ENCODE measurements at places on chromosomes 11 and 22.

- no peak for DNase-seq
These were observed 28.9 kb downstream of the APOL1 start for GRCh38 chr22:36281781-36282327.

DNA sequence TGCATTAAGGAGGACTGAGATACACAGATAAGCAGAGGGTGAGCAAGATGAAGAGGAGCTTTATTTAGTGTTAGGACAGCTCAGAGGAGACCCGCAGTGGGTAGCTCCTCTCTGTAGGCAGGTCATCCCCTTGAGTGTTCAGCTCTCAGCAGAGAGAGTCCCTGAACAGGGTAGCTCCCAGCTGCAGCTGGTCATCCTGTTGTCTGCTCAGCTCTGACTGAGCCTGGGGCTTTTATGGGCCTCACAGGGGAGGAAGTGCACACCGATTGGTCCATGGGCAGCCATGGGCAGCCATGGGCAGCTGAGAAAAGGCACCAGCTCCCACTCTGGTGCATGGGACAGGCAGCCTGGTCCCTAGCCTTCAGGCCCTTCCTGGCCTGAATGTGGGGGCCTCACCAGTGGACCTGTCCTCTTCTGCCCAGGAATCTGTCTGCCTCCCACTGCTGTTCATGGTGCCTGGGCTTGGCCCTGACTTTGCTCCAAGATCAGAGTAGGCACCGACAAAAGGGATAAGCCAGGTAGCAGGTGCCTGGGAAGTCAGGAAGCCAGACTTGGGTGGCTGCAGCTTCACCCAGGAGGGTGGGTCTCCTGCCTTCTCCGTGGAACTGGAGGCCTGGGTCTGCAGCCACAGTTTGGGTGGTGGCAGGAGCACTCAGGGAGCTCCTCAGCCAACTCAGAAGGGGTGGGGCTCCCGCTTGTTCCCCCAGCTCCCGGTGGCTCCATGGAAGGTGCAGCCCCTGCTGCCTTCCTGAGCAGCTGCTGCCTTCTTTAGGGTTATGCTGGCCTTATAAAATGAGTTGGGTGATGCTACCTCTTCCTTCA, 54.7 kb downstream of the MYEOV start:
- DNase-seq = no peak

GRCh38 chr11:526192-526591, 9.2 kb downstream of the HRAS start:
- no peak for DNase-seq

DNA sequence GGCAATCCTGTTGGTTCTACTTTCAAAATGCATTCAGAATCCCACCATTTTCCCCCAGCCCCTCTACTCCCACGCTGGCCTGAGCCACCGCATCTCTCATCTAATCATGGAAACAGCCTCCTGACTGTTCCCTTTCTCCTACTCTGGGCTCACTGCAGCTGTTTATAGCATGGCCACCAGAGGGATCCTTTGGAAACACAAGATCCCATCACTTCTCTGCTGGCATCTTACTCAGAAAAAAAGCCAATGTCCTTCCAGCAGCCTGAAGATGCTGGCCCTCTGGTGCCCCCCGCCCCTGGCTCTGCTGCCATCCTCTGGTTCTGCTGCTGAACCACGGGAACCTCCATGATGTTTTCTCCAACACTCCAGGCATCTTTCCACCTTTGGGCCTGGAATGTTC, 11.1 kb downstream of the MS4A8 start:
- no peak for DNase-seq

DNA sequence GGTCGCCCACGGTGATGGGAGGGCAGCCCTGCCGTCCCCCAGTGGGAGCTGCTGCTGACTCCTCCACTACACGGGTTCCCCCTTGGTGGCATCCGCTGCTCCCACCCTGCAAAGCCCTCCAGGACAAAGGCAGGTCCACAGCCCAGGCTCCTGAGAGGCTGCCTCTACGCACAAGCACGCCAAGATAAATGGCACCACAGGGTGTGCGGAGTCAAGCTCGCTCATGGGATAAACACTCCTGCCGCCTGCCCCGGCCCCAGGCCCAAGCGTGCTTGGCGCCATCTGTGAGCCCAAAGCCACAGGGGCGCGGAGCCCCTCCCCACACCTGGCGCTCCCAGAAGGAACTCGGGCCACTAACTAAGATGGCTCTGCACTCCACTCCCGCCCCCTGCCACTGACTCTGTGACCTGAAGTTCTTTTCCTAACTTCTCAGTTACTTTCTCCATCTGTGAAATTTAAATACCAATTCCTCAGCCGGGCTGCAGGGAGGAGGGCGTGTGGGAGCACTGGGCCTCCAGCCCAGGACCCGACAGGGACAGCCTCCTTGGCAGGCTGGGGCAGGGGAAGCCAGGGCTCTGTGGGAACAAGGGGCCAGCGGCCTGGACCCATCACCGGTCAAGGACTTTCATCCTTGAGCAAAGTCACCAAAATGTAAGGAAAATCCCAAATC, 14.9 kb downstream of the EHD1 start:
- no peak for DNase-seq

DNA sequence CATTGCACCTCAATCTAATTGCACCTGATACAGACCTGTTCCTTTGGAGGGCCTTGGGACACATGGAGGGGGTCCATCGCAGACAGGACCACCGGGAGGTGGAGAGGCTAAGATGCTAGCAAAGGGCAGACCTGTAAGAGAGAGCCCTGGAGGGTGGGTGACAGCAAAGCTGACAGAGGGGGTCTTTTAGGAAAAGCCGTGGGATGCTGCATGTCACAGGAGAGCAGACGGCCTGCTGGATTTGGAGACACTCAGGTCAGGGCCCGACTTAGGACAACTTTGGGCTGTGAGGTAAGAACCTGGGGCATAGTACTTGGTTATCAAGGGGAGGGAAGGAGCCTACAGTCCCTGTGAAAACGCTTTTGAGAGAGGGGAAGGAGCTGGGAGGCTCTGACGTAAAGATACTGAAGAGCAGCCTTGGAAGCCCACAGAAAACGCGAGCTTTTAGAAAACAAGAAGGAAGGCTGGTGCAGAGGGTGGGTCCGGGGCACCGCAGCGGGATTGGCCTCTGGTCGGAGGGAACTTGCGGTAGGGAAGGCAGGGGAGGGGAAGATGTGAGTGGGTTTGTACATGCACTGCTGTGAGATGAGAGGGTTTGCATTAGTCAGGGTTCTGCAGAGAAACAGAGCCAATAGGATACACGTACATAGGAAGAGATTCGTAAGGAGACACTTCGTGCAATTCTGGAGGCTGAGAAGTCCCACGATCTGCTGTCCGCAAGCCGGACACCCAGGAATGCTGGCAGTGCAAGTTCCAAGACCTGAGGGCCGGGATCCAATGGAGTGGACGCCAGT, 868.5 kb downstream of the TBC1D22A start:
- no peak for DNase-seq

DNA sequence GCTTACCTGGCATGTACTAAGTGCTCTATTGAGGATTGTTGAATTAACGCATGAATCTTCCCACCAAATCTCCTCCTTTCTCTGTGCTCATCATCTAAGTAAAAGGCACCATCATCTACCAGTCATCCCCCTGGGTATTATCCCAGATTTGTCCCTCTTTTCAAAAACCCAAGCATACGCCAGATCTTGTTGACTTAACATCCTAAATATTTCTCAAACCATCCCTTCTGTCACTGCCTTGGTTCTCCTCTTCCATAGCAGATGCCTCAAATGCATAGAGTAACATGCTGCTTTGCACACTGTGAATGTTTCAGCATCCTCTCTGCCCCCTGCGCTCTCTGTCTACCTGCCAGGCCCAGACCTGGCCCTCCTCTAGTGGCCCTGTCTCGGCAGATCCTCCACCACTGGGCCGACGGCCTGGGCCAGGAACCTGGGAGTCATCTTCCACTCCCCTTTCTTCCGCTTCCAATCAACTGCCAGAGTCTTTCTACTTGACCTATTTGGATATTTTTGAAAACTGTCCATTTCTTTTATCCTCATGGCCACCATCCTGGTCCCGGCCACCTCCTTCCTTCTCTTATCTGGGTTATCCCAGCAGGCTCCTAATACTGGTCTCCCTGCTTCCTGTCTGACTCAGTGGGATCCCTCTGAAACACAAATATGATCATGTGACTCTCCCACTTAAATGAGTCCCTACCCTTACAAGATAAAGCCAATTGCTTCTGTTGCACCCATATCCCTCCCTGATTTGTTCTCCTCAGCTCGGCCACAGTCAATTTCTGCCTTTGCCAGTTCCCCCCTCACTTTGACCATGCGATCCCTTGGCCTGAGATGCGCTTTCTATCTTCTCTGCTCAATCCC, 3.4 kb upstream of the TAB1 start:
- DNase-seq = no peak

DNA sequence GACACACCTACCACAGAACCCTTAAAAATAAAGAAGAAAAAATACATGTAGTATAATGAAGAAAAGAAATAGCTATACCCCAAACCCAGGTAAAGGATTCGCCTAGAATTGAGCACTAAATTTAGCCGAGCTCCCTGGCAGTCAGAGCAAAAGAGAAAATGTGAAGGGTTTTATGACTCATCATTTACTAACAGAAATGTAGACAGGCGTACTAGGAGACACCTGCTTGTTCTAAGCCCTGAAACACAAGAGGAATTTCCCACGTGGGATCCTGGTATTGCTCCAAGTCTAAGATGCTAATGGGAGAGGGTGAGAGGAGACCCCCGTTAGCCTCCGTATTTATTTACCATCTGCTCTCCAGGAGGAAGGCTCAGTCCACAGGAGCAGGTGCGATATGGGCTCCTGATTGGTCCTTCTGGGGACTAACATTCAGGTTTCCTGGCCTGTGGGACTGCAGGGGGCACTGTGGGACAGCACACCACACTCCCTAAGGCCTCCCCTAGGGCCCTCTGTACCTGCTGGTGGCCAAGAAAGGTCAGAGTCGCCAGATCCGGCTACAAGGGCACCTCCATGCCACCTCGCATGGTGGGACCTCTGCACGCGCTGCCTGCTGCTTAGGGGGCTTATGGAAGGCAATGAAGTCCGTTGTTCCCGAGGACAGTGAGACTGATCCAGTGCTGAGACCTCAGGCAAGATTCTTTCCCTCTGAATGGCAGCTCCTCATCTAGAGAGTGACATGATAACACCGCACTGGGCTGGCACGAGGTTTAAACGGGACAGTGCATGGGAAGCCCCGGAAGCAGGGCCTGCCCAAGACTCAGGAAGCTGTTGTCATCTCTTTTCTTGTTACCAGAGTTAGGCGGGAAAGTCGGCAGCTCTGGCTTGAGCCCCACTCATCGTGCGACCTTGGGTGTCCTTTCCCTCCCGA, 25.8 kb downstream of the KCNC1 start:
- DNase-seq = no peak

DNA sequence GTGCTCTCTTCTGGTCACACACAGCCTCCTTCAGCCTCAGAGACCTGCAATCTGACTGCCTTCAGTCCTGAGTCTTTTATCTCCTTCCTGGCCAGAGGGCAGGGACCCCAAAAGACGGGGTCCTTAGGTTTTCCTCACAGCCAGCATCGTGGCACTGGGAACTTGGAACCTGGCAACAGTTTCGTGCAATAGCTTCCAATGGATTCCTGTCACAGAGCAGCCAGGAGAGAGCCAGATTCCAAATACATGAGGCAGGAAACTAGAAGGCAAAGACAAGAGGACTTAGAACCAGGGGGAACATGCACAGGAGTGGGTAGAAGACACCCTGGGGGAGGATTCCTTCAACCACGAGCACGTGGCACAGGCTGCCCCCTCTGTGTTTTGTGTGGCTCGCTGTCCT, 48.6 kb downstream of the C11orf91 start:
- DNase-seq = no peak

- no peak for DNase-seq
These were observed 21.5 kb downstream of the CYTH4 start for GRCh38 chr22:37303821-37304274.

DNA sequence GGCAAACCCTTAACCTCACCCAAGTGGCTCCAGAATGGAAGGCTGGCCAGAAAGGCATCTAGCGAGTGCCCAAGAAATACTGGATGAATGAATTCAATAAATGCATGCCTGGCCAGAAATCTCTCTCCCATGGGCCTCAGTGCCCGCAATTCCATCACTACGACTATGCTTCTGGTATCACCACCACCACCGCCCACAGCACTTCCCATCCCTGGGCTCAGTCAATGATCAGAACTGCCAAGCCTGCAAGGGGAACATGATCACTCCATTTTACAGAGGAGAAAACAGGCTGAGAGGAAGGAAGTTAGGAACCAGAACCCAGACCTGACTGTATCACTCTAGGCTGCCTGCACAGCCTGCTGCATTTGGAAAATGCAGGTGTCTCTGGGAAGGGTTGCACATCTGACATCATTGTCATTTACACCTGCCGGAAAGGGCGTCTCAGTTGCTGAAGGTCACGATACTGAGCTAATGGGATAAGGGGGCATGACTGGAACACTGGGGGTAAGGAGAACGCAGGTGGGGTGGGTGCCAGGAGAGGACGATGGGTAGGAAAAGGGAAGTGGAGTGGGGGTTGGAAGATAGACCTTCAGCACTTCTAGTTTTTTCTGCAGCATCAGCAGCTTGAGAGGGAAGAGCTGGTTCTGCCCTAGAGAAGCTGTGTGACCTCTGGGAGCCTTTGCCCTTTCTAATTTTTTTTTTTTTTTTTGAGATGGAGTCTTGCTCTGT, 3.2 kb downstream of the GPR152 start:
- peak; percentile 50 for DNase-seq

DNA sequence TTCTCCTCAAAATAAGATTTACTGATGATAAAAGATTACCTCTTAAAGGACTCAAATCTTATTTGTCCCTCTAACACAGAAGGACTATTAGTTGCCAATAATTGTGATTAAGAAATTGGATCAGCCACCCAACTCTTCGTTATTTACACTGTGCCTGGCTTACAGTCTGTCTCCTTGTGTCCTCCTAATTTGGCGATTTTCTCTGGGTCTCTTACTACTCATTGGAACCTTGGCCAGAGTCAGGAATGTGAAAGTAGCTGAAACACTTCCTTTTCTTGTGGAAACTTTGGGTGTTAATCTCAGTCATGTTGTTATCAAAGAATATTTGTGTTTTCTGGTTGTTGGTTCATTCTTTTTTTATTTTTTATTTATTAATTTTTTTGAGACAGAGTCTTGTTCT, 83.2 kb downstream of the TEAD1 start:
- no peak for DNase-seq

DNA sequence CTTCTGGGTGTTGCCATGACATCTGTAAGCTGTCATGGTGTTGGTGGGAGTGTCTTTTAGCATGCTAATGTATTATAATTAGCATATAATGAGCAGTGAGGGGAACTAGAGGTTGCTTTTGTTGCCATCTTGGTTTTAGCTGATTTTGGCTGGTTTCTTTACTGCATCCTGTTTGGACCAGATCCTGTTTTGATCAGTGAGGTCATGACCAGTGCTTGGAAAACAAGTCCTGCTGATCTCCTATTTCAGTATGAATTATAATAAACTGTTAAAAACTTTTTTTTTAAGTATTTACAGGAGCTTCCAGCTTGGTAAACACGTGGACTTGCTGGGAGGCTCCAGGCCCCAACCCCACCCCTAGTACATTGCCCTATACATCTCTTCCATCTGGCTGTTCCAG, 30.5 kb upstream of the P4HA3 start:
- no peak for DNase-seq

GRCh38 chr11:112616327-112617097, 344.7 kb upstream of the NCAM1 start:
- no peak for DNase-seq
